ENCODE measurements at places on chromosomes 11 and 22.
A peak's percentile ranks its signal among the peaks of the same experiment; 100 is the strongest.

DNA sequence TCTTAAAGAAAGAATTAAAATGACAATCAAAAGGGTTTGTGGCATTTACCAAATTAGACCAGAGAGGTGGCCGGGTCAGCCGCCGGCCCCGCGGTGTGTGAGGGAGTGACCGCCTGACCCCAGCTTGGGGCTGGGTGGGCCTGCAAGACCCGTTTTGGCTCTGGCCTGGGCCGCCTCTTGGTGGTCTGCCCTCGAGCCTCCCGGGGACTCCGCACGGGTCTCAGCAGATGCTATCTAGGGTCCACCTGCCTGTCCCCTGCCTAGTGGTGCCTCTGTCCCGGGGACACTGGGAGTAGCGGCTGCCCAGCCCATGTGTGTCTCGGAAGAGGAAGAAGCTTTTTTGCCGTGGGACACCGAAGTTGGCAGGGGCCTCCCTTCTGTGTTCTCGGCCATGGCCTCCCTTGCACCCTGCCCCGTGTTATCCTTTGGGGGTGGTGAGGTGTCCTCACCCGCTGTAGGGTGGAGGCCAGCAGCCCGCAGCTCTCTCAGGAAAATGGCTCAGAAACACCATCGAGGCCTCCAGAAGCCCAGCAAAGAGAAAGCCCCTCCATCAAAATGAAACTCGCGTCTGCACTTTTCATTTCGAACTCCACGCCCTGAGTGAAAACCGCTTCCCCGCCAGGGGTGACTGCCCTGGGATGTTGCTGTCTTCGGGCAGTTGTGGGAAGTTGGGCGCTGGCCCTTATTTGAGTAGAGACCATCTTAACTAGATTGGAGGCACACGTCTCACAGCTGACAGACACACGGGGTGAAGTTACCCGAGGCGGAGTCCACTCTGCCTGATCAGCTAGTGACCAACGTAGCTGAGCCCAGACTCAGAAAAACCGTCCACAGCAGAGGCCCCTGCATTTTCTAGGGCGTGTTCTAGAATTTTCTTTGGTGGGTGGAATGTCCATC lies 8.0 kb downstream of the CCND1 start:
- DNase-seq = no peak

DNA sequence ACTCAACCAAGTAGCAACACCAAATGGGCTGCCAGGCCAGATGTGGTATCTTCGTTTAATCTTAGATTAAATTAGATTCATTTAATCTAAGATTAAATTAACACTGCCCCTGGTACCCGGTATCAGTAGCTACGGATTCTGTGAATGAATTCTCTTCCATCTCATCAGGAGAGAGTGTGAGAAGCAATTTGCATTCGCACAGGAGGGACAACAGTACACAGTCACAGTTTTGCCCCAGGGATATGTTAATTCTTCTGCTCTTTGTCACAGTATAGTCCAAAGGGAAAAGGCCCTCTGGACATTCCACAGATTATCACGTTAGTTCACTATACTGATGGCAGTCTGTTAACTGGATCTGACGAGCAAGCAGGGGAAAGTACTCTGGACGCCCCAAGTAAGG lies 22.9 kb downstream of the ASCL2 start:
- DNase-seq = no peak

DNA sequence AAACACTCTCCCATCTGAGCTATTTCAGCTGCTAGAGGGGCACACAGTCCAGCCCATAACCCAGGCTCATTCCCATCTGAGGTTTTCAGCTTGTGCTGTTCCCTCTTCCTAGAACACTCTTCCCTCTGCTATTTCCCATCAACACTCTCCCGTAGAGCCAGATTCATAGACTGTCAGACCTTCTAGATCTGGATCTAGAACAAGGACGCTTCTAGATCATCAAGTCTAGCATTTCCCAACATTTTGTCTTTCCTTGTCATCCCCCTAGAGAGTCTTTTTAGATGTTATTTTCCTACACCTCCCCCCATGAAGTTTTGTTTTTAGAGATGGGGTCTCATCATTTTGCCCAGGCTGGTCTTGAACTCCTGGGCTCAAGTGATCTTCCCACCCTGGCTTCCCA lies 13.4 kb downstream of the CRYBA4 start:
- DNase-seq = no peak

- DNase-seq = no peak
These were observed 866 bp downstream of the MED17 start for GRCh38 chr11:93784935-93785360.

DNA sequence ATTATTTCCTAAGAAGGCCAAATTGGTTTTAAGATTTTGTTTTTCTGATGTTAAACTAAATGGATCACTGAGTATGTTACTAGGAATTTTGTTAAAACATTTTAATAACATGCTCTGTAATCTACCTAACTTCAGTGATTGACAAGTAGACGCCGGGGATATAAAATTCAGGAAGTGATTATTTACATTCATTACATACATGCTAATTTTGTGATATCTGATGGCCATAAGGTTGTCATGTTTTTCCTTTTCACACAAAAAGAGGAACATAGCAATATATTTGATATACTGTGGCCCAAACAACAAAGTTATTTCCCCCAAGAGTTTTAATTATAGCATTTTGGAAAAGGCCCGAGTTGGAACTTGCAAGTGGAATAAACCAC lies 12.1 kb downstream of the SCUBE1 start:
- DNase-seq = no peak

GRCh38 chr22:29408940-29409339 lies 20.6 kb upstream of the AP1B1 start:
- no peak for DNase-seq

GRCh38 chr22:50017701-50018224 lies 5.2 kb upstream of the IL17REL start:
- DNase-seq = no peak

GRCh38 chr11:27934830-27935145 lies 173.2 kb downstream of the KIF18A start:
- no peak for DNase-seq

GRCh38 chr11:103587901-103588788 lies 448.3 kb upstream of the DDI1 start:
- DNase-seq = no peak

- no peak for DNase-seq
These were observed 38.0 kb upstream of the AMOTL1 start for GRCh38 chr11:94730153-94730552.

GRCh38 chr11:96324912-96325311 lies 18.1 kb downstream of the MAML2 start:
- DNase-seq = no peak

DNA sequence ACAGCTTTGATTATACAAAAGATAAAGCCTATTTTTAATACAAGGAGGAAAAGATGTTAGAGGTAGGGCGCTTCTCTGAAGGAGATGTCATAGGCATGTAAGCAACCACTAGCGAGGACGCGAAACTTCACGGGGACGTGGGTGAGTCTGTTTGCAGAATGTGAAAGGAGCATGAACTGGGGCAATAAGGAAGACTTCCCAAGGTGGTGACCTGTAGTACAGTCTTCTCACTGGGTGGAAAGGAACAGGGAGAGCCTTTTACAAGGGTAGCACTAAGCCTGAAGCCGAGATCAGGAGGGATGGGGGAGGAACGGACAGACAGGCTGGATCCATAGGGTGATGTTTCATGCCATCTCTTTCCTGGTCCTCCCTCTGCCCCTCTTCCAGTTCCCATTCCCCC lies 10.0 kb upstream of the MICAL2 start:
- no peak for DNase-seq

GRCh38 chr22:23012081-23012622 lies 58.2 kb upstream of the GNAZ start:
- DNase-seq = no peak

- DNase-seq = no peak
These were observed 8.0 kb upstream of the PKNOX2 start for GRCh38 chr11:125156346-125157117.

DNA sequence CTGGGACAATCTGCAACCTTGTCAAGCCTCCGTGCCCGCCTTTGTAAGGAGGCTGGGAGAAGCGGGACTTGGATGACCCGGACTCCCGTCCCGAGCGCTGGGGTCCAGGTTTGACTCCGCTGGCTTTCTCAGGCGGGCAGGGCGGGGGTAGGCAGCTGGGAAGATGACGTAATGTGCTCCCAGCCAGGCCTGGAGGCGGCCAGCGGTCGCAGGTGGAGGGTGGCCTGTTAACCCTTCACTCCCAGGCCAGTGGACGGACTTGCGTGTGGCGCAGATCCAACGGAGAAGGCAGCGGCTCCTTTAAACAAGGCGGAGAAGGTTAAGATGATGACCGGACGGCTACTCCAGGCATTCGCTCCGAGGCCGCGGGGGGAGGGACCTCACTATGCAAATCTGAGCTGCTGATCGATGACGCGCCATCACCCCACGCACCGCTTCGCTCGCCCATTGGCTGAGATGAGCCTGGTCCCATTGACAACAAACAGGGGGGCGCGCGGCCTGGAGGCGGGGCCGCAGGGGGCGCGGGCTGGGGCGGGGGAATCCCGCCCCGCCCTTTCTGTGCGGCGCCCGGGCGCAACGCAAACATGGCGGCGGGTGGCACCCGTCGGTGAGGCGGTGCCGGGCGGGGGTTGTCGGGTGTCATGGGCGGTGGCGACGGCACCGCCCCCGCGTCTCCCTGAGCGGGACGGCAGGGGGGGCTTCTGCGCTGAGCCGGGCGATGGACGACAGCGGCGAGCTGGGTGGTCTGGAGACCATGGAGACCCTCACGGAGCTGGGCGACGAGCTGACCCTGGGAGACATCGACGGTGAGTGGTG lies at the start of gene SREBF2:
SREBF2 (plus strand) TSS at position 553 of the 816 bp plus-strand sequence; CDS start at position 719, 166 bp downstream.
- DNase-seq = peak; percentile 97

GRCh38 chr11:57979532-57980079 lies 44.1 kb upstream of the OR9Q1 start:
- no peak for DNase-seq

- DNase-seq = no peak
These were observed 47.7 kb upstream of the ARHGAP20 start for GRCh38 chr11:110759972-110760381.

DNA sequence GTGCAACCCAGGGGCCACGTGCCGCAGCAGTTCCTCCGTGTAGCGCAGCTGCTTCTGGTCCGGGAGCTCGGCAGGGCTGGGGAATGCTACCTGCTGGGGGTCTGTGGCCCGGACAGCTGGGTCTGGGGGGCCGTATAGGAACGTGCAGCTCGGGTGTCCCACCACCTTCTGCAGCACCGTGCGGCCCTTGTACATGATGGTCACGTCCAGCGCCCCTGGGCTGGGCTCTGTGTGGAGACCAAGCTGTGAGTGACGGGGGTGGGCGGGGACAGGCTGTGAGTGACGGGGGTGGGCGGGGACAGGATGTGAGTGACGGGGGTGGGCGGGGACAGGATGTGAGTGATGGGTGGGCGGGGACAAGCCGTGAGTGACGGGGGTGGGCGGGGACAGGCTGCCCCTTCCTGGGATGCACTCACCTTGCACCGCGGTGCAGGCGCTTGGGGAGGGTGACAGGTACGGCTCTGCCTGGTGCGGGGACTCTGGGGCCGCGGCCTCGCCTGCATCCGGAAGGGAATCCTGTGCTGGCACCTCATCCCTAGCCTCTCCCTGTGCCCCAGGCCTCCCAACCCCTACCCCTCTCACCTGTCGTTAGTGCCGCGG lies 2.3 kb downstream of the IRF7 start:
- peak; percentile 81 for DNase-seq

DNA sequence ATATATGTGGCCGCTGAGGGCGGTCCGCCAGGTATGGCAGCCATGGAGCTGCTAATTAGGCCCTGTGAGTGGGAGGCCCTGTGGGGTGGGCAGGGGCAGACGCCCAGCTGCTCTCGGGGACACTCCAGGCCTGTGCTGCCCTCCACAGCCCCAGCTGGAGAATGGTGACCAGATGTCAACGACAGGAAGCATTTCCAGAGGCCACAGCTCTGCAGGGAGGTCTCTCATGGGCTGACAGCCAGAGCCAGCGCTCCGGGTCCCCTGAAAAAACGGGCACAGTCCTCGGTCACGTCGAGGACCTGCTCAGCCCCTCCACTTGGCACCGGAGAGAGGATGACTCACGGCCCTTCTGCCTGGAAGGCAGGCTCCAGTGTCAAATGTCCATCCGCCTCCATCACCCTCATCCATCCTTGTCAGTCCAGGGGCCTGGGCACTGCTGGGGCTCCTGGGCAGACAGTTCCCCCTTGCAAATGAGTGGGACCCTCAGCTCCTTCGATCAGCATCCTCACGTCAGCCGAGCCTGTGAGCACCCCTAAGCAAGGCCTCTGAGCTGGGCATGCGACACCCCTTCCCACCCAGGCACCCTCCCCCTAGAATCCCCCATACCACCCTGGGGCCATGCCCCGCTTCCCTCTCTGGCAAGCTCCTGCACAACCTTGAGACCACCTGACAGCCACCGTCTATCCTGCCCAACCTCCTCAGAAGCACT lies 1.9 kb downstream of the BID start:
- DNase-seq = no peak

DNA sequence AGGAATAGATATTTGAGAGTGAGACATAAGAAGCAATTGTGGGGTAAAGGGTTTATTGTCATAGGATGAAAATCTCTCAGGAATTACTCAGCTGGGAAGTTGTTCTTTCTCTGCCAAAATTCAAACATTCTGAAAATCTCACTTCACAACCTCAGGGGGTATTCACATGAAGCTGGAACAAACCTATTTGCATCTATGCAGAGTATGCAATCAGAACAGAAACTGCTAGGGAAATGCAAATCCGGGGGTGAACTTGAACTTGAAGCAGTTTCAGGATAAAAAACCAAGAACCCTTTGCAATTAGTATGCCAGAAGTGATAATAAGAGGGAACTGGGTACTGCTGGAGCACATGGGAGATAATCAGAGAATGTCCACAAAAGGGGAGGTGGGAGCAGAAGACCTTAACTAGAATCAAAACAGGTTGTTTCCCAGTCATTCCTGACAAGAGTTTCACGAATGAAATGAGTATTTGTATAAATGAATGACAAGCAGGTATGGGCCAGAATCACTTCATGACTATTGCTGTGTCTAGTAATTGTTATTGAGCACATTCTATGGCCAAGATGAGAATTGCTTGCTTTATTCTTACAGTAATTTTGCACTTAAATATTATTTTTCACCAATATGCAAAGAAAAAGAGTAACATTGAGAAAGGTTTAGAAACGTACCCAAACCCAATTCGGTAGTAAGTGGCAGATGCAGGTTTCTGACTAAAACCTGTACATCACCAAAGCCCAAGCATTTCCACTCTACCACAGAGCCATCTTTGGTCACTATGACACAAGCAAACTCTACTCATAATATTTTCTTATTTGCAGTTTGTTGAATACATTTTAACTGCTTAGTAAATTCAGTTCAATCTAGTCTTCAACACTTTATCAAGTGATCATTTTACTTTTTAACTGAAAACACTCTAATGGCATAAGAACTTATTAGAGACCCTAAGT lies 61.8 kb upstream of the UBASH3B start:
- DNase-seq = no peak

GRCh38 chr11:14451825-14452224 lies 47.8 kb downstream of the COPB1 start:
- no peak for DNase-seq

DNA sequence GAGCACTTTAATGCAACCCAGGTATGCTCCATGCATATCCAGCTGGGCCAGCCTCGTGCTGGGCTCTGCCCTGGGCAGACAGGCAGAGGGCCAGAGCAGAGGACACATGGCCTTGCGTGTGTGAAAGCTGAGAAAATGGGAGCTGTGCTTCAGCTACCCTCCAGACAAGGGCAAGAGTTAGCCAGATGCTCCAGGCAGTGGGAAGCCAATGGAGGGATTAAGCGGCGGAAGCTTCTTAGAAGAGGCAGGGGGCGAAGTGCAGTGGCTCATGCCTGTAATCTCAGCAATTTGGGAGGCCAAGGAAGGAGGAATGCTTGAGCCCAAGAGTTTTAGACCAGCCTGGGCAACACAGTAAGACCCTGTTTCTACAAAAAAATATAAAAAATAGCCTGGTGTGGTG lies 9.8 kb upstream of the ARHGEF17 start:
- no peak for DNase-seq

GRCh38 chr11:124840666-124841065 lies 24.6 kb upstream of the ROBO3 start:
- DNase-seq = no peak

GRCh38 chr11:30914143-30914762 lies 328.1 kb upstream of the MPPED2 start:
- no peak for DNase-seq
